NCI-H1436 treated with DMSO at 0.1 percent for 48 hours (cell line): ENCODE measurements at places on chromosomes 16 and 17.

- DNase-seq, result no peak
Measured at GRCh38 chr17:32323811-32324491, 18.0 kb downstream of the C17orf75 start.

DNA sequence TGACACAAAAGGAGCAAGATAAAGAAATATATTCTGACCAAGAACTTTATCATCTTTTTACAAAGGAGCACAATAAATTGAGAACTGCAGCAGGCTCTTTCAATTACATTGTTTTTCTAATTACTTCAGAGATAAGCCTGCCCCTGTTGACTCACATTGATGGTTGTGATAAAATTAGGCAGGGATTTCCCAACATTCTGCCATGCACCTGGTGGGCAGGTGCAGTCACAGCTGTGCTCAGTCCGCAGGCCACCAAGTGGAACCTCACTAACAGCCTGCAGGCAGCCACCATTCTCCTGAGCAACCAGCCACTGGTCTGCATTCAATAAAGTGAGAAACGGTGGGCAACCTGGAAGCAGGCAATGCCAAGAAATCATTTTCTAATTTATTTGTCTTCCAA is 5.1 kb downstream of the FANCA start:
- DNase-seq, result no peak

DNA sequence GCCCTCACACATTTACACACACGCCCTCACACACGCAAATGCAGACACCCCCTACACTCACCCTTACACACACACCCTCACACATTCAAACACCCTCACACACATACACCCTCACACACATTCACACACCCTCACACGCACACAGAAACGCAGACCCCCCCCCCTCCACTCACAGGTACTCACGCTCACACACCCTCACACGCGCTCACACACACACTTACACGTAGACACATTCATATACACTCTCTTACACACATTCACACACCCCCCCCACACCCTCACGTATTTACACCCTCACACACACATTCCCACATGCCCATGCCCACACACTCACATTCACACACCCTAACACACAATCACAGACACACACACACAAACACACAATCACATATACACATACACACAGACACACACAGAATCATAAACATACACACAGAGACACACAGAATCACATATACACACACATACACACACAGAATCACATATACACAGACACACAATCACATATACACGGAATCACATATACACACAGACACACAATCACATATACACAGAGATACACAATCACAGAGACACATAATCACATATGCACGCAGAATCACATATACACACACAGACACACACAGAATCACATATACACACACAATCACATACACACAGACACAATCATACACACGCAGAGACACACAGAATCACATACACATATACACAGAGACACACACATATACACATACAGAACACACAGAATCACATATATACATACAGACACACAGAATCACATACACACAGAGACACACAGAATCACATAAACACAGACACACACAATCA is 250.1 kb upstream of the RPL38 start:
- no peak for DNase-seq

DNA sequence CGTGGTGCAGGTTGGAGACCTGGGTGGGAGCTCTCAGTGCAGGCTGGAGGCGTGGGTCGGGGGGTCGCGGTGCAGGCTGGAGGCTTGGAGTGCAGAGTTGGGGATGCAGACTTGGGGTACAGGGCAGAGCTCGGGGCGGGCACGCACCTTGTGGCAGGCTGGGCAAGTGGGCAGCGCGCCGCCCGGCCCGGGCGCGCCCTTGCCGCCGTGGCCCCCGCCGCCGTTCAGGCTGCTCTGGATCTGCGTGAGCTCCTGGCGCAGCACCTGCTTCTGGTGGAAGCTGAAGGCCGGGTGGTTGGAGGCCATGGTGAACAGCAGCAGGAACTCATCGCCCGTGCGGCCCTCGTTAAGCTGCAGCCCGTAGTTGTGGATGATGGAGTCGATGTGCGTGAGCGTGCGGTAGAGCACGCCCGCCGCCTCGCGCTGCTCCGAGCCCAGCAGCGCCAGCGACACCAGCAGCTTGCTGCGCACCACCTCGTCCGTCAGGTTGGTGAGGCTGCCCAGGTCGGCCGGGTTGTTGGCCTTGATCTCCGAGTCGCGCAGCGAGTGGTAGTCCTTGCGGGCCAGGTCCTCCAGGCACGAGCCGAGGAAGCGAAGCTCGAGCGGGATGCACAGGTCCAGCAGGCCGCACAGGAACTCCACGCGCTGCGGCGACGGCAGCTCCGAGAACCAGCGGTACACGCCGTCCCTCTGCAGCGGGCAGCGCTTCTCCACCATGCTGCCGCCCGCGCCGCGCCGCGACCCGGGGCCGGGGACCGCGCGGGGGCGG is 1.1 kb downstream of the ZCCHC14 start:
- DNase-seq, result no peak

DNA sequence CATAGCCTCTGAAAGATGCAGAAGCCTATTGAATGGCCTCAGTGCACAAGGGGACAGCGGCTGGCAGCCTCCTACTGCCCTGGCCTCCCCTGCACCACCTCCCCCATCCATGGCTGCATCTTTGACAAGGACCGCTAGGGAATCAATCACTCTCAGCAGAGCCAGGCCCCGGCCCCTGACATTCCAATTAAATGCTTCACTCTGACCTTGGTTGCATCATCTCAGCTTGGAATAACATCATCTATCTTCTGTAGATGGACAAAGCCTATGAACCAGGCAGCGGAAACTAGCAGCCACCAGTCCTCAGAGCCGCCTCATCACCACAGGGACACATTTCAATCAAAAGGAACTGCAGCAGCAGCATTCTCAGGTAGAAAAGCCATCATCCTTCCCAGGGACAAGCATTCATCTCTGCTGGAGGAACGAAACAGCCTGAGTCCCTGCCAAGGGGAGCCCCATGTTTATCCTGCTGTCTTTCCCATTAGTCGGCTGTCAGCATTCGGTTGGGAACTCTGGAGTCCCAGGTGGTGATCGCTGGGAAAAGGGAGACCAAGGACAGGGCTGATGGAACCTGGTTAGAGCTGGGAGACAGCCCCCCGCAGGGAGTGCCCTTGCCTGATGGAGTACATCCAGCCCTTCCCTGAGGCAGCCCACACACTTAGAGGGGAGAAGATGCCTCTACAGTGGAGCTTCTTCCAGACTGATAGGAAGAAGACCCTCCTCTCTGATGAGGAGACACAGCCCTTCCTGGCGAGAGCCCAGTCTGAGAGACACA is 11.5 kb upstream of the TMEM132E start:
- DNase-seq, result no peak

DNA sequence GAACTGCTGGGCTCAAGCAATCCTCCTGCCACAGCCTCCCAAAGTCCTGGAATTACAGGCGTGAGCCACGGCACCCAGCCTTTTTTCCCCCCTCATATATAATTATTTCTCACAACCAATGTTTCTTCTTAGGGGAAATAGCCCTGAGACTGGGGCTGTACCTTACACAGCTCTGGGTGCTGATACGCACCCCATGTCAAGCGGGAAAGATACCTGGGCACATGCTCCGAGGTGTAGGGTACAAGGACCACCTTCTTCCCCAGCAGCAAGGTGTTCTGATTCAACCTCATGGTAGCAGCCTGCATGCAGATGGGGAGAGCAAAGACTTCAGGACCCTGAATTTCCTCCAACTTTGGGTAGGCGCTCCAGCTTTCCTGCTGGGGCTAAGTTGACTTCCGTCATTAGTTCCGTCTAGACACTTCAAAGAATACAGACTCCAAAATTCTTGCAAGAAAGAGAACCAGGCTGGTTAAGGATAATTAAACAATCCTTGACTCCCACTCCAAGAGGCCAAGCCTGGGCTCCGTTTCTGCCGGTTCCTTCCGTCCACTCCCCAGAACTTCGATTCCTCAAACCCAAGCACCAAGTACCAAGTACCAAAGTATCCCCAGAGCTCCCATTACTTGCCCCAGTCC is 619 bp downstream of the NAT9 start:
- no peak for DNase-seq

- no peak for DNase-seq
Measured at GRCh38 chr17:15038656-15039055, 226.5 kb downstream of the PMP22 start.
